Right ventricle myocardium inferior (tissue), 1 donor: ENCODE measurements at places on chromosomes 7 and 10. TPM values are rescaled to one million over a fixed set of nuclear protein-coding genes. Genes with fewer than 3 reads are reported as not detected.

The PRSS37 gene
- total RNA-seq, result not detected

The GSTO2 gene
- 0.70 TPM for total RNA-seq

The TBC1D12 gene
- 4.6 TPM for total RNA-seq

The SH2D4B gene
- not detected for total RNA-seq

The STEAP1 gene
- total RNA-seq, result 1.4 TPM

The TMEM176B gene
- 43.1 TPM for total RNA-seq

The ZFYVE27 gene
- 11.7 TPM for total RNA-seq

The AQP1 gene
- 284 TPM for total RNA-seq

The CADPS2 gene
- total RNA-seq, result 20.8 TPM

The SLF2 gene
- 17.0 TPM for total RNA-seq

The HECTD2 gene
- 2.5 TPM for total RNA-seq

The PCBD1 gene
- total RNA-seq, result 155 TPM

The OR2A1 gene
- not detected for total RNA-seq

The TRIP6 gene
- 15.5 TPM for total RNA-seq

The FOXI2 gene
- total RNA-seq, result not detected

The TES gene
- total RNA-seq, result 21.2 TPM

The TRIM50 gene
- total RNA-seq, result 0.32 TPM

The R3HCC1L gene
- 5.9 TPM for total RNA-seq

The CLRN3 gene
- total RNA-seq, result not detected

The STEAP4 gene
- 25.2 TPM for total RNA-seq

The TFEC gene
- 1.6 TPM for total RNA-seq

The C10orf53 gene
- not detected for total RNA-seq

The RBM28 gene
- 31.7 TPM for total RNA-seq

The TUBB8 gene
- not detected for total RNA-seq

The MCM10 gene
- total RNA-seq, result 0.62 TPM

The DPYSL4 gene
- total RNA-seq, result 24.9 TPM

The AKR1C8 gene
- not detected for total RNA-seq

The BLOC1S2 gene
- 20.9 TPM for total RNA-seq

The AMZ1 gene
- total RNA-seq, result 0.05 TPM

The ACHE gene
- total RNA-seq, result 0.73 TPM

The GPR26 gene
- total RNA-seq, result not detected

The CPXM2 gene
- total RNA-seq, result 4.6 TPM

The TMEM178B gene
- 31.7 TPM for total RNA-seq

The DCLRE1C gene
- total RNA-seq, result 4.2 TPM

The CASP2 gene
- 11.8 TPM for total RNA-seq

The MYH16 gene
- total RNA-seq, result not detected

The EPHA1 gene
- total RNA-seq, result not detected

The HTR5A gene
- not detected for total RNA-seq

The SVIL gene
- 327 TPM for total RNA-seq

The HYAL4 gene
- not detected for total RNA-seq

The DDC gene
- total RNA-seq, result not detected

The NPC1L1 gene
- 0.05 TPM for total RNA-seq

The TRIL gene
- total RNA-seq, result 2.3 TPM

The CALCR gene
- 0.05 TPM for total RNA-seq
